ENCODE measurements at places on chromosomes 12 and 14. TPM values are rescaled to one million over a fixed set of nuclear protein-coding genes. Genes with fewer than 3 reads are reported as not detected.

The EPYC gene
- total RNA-seq: not detected

GRCh38 chr12:2119266-2119665 is 66.5 kb downstream of the CACNA1C start:
- DNase-seq: no peak

The PPP4R4 gene
- total RNA-seq: not detected

DNA sequence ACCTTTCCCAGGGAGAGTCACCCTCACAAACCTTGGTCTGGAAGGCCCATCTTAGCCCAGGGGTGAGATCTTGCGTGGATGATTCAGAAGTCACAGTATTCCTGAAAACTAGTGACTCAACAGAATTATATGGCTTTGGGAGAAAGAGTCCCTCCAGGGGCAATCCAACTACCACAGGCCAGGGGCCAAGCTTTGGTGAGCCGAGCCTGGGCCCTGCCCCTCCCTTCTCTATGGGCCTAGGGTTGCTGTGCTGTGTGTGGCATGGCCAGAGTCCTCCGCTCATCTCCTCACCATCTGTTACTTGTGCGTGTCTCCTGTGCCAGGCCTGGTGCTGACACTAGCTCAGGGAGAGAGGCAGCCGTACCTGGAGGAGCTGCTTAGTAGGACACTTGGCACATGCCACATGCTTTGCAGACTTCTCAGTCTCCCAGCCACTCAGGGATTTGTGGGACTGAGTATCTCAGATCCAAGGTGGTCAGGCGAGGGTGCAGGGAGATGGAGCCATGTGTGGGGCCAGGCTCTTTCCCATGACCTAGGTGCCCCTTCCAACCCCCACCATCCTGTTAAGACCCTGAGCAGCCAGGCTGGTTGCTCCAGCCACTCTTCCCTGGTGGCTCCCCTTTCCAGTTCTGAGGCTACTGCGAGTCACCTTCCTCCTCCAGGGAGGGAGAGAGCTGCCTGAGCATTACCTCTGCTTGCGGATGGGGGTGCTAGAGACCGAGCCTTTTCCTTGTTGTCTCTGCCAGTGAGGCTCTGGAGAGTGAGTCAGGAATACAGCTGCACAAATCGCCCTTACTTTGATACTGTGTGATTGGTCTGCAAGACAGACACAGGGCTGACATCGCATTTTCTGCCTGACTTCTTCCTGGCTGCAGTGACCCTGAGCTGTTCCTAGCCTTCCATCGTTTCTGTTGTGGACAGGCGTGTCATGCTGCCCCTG is 94.1 kb downstream of the SLC25A47 start:
- DNase-seq: no peak

- no peak for DNase-seq
Measured at GRCh38 chr12:78085542-78086182, 255.0 kb downstream of the NAV3 start.

DNA sequence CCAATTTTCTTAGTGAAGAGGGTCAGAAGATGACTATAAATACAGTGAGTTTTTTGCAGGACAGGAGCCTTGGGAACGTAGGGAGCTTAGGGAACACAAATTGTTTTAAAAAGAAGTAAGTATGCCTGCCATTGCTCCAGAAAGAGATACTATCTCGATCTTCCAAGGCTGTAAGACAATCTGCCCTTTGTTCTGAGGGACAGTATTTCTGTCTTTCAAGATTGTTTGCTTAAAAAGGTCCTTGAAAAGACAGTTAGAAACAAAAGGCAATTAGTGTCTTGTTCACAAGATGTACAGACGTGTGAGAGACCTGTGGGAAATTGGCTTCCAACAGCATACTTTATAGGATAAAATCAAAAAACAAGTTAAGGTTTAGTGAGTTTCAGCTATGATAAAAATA is 321.2 kb upstream of the FAR2 start:
- no peak for DNase-seq

GRCh38 chr12:7099290-7099996 is 7.2 kb upstream of the C1R start:
- DNase-seq: no peak

GRCh38 chr14:68575426-68575825 is 217.4 kb downstream of the ZFP36L1 start:
- DNase-seq: no peak

Data from Right ventricle myocardium superior (tissue), 1 donor.